ENCODE measurements at places on chromosomes 7 and 10.

GRCh38 chr10:95440756-95441546 lies 120.2 kb downstream of the SORBS1 start:
- DNase-seq = no peak

- DNase-seq = no peak
Observed at GRCh38 chr7:15625466-15625865, 61.0 kb downstream of the MEOX2 start.

DNA sequence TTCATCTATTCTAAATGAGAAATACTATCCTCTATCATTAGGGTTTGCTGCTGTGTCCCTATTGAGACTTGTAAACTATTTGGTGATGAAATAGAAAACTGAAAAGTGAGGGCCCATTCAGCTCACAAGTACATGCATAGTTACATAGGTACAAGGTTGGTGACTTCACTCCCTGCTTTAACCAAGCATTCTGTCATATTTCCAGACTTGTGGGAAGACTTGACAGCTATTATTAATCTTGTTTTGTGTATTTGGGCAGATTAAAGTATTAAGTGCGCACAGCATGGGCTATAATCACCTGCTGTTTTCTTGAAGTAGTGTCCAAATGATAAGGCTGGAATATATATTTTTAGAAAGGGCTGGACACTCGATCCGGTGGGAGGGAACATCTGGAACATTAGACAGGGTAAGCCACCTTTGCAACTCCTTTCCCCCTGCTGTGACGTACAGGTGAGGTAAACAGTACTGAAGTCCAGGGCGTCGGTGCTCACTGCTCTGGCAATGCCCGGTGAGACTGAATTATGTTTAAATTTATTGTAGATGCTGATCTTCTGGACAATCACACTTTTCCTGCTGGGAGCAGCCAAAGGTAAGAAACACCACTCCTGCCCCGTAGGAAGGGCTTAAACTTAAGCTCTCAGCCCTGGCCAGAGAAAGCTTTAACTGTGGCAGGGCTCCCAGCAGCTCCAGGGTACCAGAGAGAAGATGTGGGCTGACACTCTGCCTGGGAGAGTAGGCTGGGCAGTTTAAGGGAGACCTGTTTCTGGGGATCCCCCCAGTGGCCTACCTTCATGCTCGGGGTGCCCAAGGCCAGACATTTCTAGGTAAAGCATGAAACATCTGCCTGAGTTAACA lies at the start of gene PNLIPRP1:
PNLIPRP1 (plus strand) TSS at position 370 of the 855 bp plus-strand sequence; CDS start at position 541, 171 bp downstream.
- DNase-seq = no peak

GRCh38 chr7:82286798-82287140 lies 156.8 kb downstream of the CACNA2D1 start:
- DNase-seq = no peak

GRCh38 chr7:77382532-77382931 lies 33.6 kb downstream of the GSAP start:
- DNase-seq = no peak

Data from AG08395 (cell line).